H7 (cell line): ENCODE measurements at places on chromosomes 7 and 10.

DNA sequence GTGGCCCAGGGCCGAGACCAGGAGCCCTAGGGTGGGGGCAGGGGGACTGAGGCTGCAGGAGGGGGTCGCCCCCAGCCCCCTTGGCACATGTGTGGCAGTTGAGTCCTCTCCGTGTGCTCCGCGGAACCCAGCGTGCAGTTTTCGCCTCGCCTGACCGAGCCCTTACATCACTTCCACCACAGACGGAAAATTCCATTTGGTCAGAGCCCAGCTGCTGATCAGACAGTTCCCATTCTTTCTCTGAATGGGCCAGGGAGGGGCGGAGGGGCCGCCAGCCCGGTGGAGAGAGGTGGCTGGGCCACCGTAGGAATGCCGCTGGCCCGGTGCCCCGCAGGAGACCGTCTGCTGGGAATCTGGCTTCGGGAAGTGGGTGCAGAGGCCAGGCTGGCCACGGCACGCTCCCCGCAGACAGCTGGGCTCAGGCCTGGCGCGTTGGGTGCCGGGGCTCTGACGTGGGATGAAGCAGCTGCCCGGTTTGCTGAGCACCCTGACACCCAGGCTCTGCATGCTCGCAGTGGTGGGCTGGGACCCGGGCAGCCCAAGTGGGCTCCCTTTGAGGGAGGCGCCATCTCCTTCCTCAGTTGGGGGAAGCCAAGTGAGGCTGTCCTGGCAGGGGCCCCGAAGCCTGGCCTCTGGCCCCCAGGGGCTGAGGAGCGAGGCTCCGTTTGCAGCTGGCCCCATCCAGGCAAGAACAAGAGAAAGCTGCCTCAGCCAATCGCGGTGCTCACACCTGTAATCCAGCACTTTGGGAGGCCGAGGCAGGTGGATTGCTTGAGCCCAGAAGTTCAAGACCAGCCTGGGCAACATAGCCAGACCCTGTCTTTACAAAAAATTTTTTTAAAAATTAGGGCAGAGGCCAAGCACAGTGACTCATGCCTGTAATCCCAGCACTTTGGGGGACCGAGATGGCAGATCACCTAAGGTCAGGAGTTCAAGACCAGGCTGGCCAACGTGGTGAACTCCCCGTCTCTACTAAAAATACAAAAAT is 9.9 kb downstream of the TTYH3 start:
- peak; percentile 94 for DNase-seq

DNA sequence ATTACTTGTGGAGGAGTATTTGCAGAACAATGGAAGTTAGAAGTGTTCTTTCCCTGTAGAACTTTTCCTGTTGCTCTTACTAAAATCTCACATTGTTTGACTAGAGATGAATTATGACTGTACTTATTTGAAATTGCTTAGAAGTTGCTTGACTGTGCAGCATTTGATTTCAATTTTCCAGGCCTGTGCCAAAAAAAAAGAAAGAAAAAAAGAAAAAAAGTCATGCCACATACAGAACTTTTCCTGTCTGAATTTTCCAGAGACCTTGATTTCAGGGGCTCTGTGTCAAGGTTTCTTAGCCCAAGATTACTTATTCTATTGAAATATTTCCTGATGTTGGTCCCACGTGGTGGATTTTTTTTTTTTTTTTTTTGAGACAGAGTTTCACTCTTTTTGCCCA is 3.5 kb upstream of the FAM171A1 start:
- DNase-seq = no peak

- no peak for DNase-seq
These were observed 16.1 kb upstream of the CDK14 start for GRCh38 chr7:90580051-90580450.

- DNase-seq = peak; percentile 77
These were observed 67.5 kb upstream of the INSIG1 start for GRCh38 chr7:155230169-155230593.

DNA sequence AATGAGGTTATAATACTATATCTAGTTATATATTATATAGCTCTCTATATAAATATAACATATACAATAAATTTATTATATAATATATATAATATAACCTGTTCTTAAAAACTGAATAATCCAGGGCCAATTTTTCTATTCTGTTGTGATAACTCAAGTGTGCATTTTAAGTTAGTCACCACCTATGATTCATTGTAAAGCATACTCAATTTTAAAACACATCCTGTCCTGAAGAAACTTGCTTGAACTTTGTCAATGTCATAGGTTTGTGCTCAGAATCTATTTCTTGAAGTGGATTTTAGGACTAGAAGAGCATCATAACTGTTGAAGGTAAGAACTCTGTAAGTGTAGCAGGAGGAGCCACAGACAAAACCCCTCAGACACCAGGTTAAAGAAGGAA is 1209.8 kb downstream of the REEP3 start:
- no peak for DNase-seq

DNA sequence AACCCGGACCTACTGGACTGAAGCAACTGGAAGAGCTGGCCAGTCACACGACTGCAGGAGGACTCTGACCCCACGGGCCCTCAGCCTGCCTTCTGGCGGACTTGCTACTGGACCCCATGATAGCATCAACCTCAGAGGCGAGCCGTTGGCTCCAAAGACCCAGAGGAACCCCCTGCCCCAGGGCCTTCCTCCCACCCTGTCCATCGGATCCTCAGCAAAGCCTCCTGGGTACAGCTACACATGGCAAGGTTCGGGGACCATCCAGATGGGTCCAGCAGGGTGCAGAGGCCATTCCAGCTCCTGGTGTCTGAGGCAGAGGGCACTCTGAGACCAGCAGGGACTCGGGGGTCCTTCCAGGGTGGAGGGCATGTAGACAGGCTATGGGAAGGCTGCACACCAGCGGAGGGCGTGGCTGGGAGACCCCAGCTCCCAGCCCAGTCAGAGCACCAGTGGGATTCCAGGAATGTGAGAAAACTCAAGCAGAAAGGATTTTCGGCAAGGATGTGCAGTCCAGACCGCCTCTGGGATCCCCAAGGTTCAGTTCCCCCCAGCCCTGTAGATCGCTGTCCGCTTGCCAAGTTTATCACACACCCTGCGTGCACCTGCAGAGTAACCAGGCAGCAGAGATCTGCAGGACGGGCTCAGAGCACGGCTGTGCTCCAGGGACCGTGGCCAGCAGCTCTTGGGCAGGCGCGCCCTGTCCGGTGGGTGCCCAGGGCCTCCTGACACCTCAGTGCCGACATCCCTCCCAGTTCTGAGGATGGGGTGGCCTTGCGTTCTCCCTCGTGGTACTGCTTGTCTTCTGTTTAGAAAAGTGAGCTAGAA is 89.8 kb upstream of the PPP2R2D start:
- peak; percentile 34 for DNase-seq

DNA sequence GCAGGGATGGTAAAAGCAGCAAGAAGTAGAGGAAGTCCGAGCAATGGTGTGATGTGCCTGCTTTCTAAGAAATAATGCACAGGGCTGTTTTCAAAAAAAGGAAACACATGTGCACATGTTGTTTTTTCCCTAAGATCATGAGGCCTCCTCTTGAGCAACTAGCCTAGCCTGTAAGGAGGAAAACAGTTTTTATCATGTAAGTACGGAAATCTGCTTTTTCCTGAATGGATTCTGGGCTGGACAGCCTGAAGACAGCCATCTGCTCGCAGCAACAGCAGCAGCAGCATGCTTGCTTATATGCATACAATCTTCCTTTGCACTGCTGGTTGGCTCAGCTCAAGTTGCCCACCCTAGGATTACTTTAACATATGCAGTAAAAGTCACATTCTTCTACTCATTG is 87.1 kb downstream of the HIBADH start:
- no peak for DNase-seq
